ENCODE measurements at places on chromosomes 16 and 17. TPM values are rescaled to one million over a fixed set of nuclear protein-coding genes. Genes with fewer than 3 reads are reported as not detected.

DNA sequence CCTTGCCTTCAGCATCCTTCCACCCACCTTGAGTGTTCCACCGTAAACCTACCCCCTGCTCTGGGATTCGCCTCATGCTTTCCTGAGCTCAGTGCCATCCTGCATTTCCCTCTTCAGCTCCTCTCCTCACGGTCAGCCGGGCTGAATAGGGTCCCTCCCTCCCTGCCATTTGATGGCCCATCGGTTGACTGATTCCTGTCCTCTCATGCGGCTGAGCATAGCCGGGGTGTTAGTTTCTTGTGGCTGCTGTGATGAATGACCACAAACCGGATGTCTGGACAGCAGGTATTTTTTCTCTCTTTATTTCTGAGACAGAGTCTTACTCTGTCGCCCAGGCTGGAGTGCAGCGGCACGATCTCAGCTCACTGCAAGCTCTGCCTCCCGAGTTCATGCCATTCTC lies 44.1 kb upstream of the MGAT5B start:
- DNase-seq: no peak

GRCh38 chr17:38798614-38799500 lies 499 bp downstream of the PIP4K2B start:
- no peak for DNase-seq

DNA sequence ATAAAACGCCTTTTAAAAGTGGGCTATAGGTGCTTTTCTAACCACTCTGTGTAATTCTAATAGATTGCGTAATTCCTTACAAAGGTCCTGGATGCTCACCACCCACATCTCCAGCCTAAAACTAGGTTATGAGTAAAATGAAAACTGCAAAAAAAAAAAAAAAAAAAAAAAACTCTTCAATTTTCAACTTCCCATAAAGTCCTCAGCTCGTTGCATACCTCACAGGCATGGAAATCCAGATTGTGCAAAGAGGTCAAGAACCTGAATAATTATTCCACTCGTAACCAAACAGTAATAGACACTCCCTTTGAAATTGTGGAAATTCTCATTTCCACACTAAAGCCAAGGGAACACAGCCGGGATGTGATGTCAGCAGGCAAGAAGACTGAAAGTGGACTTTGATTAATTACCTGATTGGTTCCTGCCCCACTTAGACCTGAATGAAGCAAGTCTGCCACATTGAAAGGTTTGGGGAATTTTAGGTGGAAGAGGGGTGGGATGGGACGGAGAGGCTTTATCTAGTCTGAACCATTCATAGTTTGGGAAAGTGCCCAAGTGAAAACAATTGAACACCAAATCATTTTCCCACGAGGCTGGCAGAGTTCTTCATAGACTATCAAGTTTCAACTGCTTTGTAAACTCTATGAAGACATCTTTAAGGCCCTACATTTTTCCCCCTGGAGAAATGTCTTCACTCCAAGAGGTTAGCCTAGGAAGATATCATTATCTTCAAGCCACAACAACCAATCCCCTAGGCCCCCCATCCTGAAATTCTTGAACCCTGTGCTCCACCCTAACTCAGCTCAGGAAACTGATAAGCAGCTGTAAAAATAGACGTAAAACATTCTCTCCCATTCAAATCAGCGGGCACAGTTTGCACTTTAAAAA lies 49.1 kb upstream of the TANC2 start:
- DNase-seq: no peak

- DNase-seq: no peak
These were observed 20.7 kb downstream of the MMP15 start for GRCh38 chr16:58046054-58046881.

DNA sequence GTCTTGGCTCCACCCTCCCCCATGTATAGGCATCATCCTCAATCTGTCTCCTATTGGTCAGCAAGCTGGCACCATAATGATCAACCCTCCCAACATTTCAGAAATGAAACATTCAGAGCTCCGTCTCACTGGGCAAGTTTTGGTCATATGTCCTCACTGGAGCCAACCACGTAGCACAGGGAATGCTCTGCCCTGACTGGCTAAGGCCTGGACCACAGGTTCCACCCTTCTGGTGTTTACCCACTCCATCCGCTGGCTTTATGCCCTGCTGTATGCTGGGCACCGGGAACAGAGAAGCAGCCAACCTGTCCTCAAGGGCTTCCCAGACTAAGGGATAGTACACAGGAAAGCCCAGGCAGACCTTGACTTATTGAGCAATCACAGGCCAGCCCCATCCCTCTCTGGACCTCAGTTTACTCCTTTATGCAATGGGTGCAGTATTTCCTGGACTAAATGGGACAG lies 20.5 kb downstream of the MYO15A start:
- DNase-seq: no peak

- DNase-seq: no peak
These were observed 371.2 kb upstream of the ASIC2 start for GRCh38 chr17:33664116-33664840.

GRCh38 chr16:54444851-54445458 lies 158.4 kb upstream of the IRX3 start:
- DNase-seq: no peak

DNA sequence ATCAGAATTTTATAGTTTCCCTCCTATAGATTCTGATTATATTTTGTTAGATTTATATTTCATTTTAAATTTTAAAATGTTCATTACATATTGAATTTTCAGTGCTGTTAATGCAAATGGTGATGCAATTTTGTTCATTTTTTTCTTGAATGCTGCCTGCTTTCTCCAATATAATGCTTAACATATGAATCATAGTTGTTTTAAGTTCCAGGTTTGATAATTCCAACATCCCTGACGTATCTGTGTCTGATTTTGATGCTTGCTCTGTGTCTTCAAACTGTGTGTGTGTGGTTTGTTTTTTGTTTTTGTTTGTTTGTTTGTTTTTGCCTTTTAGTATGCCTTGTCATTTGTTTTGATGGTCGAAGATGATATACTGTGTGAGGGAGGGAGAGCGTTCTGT lies 134.7 kb upstream of the ELAC2 start:
- no peak for DNase-seq

The CDH8 gene
- not detected for total RNA-seq
